ENCODE measurements at places on chromosomes 3 and 15. TPM values are rescaled to one million over a fixed set of nuclear protein-coding genes. Genes with fewer than 3 reads are reported as not detected.

- DNase-seq, result peak; percentile 89
These were observed 36.5 kb upstream of the RAB11A start for GRCh38 chr15:65832549-65833364.

DNA sequence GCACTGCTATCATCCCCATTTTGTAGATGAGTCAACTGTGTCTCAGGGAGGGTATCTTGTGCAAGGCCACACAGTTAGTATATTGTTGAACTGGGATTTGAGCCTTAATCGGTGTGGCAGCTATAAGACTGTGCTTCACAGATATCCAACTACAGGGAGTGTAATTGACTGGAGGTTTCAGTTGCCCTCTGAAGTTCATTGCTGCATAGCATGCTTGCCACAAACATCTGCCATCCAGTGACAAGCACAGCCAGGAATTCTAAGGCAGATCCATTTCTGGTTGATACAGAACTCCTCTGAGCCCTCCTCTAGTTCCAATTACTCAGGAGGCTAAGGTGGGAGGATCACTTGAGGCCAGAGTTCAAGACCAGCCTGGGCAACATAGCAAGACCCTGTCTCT is 16.4 kb downstream of the FSD2 start:
- DNase-seq, result no peak

DNA sequence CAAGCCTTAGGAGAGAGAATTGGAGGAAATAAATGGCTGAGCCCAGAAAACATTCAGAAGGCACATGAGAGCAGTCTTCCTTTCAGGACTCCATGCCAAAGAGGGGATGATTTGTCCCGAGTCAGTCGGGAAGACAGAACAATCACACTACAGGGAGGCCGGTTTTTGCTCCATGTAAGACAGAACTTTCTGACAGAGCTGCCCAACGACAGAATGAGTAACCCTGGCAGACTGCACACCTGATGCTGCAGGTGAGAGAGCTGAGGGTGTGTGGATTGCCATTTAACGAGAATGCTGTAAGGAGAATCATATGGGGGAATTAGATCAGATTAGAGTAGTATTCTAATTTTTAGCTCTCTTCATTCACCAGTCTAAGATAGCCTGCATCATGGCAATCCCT is 533.0 kb downstream of the EPHB1 start:
- DNase-seq, result no peak

- peak; percentile 77 for DNase-seq
These were observed at the start of gene MFGE8 for GRCh38 chr15:88913017-88913849. TSS of gene MFGE8 (minus strand) at chr15:88913379. CDS start at chr15:88913319, 60 bp downstream.

- DNase-seq, result no peak
These were observed 1.2 kb downstream of the SIDT1 start for GRCh38 chr3:113533534-113533892.

DNA sequence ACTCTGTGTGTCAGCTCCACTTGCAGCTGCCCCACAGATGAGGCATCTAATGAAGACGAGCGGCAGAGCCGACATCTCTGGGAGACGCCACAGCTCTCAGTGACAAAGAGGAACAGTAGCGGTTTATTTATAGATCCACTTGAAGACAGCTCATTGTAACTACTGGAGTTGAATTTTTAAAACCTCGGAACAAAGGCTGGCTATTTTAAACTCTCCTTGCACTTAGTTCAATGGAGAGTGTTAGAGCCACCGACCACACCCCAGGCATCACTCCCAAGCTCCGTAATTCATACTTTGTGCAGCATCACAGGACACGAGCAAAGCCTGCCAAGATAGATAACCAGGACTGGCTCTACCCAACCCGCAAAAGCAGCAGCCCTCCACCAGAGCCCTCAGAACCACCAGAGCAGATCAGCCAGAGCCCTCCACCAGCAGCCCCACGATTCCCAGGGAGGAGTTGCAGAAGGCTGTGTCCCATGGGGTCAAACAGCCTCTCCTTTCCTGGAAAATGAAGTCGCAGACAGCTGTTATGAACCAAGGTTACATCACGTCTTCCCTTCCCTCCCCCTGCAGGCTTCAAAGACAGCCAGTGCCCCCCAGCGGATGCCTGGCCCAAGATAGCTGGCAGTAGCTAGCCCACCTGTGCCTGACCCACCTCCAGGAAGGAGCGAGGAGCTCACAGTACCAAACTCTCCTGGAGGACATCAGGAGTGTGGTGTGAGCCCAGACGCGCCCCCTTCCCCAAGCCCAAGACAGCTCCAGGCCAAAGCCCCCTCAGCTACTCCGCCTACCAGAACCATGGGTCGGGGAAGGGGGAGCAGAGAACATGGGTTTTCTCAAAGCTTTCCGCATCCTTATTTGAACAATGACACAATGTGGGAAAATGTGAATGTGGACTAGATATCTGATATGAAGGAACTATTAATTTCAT is 45.7 kb downstream of the POC1A start:
- no peak for DNase-seq

DNA sequence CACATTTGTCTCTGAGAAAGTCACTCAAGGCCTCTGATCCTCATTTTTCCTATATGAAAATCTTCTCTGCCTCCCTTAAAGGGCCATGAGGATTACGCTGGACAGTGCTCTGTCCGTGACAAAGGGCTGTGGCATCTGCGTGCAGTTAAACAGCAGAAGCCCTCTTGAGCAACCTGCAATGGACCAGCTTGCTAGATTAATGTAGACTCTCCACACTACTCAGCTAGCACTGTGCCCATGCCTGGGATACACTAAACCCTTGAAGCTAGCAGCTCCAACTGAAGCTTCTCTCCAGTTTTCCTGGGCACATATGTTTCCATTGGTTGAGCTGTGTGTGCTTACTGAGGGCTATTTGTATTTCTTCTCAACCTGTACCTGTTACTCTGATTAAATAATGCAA is 303.8 kb downstream of the RPLP1 start:
- no peak for DNase-seq

DNA sequence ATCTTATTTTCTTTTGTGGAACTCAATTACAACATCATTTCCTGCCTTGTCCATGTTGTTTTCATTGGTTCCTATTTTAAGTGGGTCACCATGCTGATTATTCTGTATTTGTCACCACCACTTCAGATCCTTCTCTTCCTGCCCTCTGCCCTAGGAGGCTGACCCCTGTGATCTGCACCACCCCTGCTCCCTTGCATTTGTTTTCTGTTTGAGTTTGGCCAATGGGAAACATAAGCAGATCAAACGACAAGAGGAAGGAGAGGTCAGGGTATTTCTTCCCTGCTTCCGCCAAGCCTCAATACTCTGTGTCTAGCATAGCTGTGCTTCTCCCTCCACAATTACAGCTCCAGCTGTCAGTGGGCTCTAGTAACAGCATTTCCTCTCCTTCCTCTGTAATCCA is 71.6 kb downstream of the IMPG2 start:
- DNase-seq, result no peak

DNA sequence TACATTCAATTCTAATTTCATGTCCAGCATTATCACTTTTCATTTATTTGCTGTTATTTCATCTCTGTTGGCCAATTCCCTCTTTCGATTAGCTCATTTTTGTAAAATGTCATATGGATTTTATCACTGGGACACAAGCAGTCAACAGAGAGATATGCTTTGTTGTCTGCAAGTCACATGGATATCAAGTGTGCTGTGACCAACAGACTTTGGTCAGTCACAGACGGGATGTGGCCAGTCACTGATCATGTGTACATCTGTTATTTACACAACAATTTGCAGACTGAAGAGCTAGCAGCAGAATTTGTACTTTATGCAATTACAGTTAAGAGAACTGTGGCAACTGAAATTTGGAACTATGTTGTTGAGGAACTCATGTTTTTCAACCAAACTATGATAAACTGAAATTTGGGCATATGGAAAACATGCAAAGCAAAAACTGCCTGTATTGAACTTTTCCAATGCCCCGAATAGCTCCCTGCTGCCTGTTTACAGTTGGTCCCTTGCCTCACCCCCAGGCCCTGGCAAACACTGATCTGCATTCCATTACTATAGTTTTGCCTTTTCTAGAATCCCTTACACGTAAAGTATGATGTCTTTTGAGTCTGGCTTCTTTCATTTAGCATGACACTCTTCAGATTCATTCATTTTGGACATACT is 104.4 kb downstream of the RPL22L1 start:
- no peak for DNase-seq

DNA sequence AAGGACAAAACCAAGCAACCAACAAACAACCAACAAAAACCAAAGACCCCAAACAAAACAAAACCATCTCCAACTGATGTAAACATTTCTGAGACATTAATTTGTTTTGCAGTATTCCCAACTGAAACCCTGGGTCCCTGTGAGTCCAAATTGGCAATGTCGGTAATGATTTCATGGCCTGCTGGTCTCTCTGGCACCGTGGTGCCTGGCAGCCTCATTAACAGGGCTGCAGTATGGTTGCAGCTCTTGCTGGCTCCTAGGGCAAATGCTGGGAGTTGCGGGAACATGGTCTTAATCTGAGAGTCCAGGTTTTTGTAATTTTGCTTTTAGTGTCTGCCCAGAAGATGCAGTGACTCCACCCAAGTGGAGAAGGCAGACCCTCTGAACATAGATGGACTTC is 128.3 kb downstream of the SV2B start:
- DNase-seq, result no peak

GRCh38 chr3:170725285-170725731 is 139.4 kb upstream of the SLC7A14 start:
- no peak for DNase-seq

GRCh38 chr15:57059026-57059660 is 140.7 kb downstream of the TCF12 start:
- no peak for DNase-seq

DNA sequence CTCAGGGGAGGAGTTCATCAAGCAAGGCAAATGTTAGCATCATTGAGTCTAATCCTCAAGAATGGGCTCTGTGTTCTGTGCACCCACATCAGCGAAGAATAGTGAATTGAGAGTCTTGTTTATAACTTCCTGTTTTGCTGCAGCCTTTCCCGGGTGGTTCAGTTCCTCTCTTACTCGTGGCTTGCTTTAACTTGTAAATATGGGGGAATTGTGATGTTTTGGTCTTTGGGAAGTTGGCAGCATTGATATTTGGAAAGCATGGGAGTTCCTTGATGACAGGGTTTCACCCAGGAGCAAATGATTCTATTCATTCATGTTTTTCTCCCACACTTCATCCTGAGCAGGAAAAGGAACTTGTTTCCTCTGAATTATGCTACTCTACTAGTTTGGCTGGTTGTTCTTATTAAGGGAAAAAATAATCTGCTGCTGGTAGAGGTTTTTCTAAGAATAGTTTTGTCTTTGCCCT is 40.4 kb downstream of the GPD1L start:
- DNase-seq, result no peak

DNA sequence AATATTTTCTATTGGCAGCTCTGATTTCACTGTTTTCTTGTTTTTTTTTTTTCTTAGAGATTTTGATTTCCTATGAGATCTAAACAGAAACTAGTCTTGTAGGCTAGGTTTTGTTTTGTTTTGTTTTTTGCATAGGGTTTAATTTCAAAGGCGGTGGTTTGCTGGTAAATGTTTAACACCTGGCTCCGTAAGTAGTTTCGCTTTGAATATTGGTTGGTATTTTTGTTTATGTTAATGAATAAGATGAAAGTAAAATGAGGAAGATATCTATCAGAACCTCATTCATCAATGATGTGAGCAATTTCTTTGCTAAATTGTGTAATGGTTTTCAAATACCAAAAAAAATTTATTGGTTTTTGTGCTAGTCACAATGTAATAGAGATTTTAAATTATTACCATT is 39.7 kb upstream of the TM4SF1 start:
- no peak for DNase-seq

- DNase-seq, result no peak
These were observed 322.1 kb downstream of the WDR72 start for GRCh38 chr15:53437366-53437765.

DNA sequence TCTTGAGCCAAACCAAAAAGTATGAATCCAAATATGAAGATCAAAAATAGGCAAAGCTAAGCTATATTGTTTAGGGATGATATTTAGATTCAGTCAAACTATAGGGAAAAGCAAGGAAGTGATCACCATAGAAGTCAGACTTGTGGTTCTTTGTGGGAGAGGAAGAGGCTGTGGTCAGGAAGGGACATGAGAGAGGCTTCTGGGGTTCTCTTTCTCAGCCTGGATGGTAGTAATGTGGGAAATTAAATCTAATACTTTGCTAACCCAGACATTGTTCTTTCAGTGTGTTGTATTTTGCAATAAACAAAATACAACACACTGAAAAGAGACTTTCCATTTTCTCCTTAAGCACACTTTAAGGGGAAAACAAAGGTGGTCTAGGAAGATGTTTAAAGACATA is 3.1 kb downstream of the CX3CR1 start:
- DNase-seq, result no peak

DNA sequence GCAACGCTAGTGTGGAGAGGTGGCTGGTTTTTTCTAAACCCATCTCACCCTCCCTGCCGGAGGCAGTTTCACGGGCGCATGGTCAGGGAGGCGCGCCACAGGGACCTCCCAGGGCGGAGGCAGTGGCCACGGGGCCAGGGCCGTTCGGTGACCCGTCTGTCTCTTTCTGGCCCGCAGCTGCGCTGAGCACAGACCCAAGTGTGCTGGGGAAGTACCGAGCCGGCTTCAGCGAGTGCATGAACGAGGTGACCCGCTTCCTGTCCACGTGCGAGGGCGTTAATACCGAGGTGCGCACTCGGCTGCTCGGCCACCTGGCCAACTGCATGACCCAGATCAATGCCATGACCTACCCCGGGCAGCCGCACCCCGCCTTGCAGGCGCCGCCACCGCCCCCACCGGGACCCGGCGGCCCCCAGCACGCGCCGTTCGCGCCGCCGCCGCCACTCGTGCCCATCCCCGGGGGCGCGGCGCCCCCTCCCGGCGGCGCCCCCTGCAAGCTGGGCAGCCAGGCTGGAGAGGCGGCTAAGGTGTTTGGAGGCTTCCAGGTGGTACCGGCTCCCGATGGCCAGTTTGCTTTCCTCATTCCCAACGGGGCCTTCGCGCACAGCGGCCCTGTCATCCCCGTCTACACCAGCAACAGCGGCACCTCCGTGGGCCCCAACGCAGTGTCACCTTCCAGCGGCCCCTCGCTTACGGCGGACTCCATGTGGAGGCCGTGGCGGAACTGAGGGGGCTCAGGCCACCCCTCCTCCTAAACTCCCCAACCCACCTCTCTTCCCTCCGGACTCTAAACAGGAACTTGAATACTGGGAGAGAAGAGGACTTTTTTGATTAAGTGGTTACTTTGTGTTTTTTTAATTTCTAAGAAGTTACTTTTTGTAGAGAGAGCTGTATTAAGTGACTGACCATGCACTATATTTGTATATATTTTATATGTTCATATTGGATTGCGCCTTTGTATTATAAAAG is 1.8 kb downstream of the HES1 start:
- peak; percentile 52 for DNase-seq

DNA sequence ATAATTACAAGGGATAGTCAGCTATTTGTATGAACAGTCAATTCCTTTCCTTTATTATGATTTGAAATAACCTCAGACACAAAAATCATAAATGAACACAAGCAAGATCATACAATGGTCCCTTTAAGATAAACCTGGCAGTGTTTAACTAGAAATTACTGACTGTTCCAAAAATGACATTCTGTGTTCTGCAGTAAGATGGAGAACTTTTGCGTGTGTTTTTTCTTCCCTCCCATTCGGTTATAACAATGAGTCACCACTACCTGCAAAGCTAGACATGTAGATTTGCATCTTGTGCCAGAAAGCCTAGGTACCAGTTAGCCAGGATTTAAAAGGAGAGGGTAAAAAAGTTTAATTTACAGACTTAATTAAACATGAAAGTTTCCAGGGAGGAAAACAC is 248.2 kb upstream of the ADAMTS9 start:
- no peak for DNase-seq

The RTP1 gene
- total RNA-seq, result not detected

The UCN2 gene
- total RNA-seq, result 1.5 TPM

The AHSG gene
- not detected for total RNA-seq

The GP9 gene
- not detected for total RNA-seq
